Inflammatory macrophage (primary cell): ENCODE measurements at places on chromosomes 7 and 10.

- DNase-seq, result no peak
Observed at GRCh38 chr7:116811768-116812167, 50.6 kb upstream of the CAPZA2 start.

DNA sequence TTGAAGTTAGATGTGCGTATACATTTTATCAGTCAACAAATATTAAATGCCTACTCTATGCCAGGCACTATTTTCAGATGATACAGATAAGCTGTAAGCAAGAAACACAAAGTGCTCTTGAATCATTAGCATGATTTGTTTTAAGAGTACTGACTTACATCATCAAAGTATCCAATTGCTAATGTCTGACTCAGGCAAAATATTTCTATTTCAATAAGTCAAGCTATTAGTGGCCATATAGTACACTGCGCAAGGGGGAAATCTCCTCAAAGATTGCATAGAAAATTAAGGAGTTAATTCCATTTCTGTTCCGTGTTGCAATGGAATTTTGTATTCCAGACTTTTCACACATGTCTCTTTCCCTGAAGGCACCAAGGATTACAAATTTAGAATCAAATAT lies 46.1 kb upstream of the DNAJC1 start:
- DNase-seq, result no peak

- DNase-seq, result no peak
Observed at GRCh38 chr7:17007841-17008240, 126.1 kb upstream of the AGR3 start.

DNA sequence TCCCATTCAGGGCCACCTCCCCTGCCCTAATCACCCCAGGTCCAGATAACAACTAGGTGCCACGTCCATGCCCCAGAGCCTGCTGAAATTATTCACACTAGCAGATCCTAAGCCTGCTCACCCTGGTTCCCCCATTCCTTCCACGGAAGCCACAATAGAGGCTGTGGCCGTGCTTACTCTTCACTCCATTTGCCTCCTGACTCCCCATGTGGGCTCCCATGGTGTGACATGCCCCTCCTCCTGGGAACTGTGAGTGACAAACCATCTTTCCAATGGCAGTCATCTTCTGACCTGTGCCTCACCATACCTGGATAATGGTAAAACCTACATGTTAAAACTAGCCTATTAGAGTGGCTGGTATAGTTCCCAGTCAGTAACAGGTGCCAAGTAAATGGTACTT lies 216.2 kb upstream of the PRKCQ start:
- DNase-seq, result no peak

DNA sequence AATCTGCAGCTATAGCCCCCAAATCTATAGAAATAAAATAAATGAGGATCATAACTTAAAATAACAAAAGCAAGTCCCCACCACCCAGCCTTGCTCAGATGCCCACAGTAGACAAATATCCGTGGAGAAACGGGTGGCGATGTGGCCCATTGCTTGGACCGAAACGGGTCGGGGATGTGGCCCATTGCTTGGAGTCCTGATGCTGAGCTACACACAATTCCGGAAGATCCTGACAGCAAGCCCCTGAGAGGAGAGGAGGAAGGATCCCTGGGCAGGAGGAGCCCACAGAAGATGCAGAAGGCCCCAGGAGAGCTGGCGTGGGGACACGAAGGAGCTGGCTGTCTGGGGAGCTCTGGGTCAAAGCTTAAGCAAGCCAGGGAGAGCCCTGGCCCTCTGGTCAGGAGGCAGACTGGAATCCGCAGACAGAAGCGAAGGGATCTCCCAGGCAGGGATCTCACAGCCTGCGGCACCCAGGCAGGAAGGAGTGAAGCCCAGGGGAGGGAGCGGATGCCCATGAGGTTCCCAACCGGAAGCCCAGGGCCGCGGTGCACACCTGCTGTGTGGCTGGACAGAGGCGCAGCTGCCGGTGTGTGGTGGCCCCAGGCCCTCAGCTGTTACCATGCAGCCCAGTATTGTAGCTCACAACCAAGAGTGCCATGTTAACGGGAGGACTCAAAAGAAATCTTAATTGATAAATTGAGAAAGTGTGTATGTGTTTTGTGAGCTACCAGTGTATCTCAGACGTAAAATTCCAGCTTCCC lies 138.8 kb downstream of the ADARB2 start:
- DNase-seq, result no peak

DNA sequence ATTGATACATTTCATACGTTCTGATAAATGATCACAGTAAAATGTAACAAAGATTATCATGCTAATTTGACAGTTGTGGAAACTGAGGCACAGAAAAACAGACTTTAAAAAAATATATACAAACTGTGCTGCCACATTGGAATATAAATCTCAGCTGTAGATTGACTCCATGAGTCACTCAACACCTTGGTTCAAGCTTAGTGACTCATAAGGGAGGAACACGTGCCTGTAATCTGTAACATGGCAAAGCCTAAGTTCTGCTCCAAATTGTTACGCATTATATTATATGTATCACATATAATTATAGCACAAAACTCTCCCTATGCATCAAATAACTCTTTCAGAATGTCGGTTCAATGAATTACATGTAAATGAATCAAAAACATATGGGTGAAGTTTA lies 1047.5 kb downstream of the GATA3 start:
- no peak for DNase-seq

DNA sequence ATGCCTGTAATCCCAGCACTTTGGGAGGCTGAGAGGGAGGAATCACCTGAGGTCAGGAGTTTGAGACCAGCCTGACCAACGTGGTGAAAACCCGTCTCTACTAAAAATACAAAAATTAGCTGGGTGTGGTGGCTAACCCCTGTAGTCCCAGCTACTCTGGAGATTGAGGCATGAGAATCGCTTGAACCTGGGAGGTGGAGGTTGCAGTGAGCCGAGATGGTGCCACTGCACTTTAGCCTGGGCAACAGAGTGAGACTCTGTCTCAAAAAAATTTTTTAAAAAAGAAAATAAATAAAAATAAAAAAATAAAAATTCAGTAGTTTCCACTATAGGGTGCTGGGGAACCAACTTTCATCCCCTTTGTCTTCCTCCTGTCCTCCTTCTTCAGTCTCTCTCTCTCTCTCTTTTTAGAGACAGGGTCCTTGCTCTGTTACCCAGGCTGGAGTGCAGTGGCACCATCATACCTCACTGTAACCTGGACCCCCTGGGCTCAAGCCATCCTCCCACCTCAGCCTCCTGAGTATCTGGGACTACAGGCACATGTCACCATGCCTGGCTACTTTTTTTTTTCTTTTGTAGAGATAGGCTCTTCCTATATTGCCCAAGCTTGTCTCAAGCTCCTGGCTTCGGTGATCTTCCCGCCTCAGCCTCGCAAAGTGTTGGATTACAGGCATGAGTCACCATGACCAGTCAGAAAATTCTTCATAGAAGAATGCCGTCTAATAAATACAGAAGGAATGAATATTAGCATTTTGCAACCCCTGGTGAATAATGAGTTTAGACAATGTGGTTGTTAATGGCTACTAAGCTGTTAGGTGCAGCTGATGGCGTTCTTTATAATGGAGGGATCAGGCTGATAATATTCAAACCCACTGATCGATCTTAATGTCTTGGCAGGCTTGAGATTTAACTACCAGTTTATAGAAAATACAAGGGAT lies 20.6 kb downstream of the RBM20 start:
- peak; percentile 39 for DNase-seq

- no peak for DNase-seq
Observed at GRCh38 chr10:83908506-83908905, 230.8 kb upstream of the GHITM start.

DNA sequence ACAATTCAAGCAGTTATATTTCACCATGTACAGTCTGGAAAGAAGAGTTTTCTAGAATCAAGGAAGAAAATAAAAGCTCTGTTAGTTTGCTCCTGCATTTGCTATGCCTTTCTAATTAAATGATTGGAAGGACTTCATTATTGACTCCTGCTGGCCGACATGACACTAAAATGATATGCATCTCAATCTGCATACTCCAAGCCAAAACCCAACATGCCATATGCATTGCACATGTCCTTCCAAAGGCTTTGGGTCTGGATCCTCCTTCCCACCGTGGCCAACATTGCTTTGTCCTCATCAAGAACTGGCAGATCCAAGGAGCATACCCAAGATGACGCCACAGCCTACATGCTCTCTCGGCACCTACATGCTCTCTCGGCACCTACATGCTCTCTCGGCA lies 46.5 kb downstream of the PAXIP1 start:
- DNase-seq, result no peak

DNA sequence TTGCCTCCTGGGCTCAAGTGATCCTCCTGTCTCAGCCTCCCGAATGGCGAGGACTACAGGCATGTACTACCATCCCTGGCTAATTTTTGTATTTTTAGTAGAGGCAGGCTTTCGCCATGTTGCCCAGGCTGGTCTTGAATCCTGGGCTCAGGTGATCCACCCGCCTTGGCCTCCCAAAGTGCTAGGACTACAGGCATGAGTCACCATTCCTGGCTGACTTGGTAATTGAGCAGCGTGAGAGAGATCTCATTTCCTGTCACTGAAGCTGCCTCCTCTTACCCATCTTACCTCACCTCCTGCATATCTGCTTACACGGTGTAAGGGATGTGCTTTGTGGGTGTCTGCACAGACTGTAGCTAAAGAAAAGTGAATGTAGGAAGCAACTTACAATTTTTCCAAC lies 9.7 kb downstream of the IFIT3 start:
- no peak for DNase-seq

- DNase-seq, result peak; percentile 86
Observed at GRCh38 chr7:44615149-44615611, 8.8 kb downstream of the OGDH start.

DNA sequence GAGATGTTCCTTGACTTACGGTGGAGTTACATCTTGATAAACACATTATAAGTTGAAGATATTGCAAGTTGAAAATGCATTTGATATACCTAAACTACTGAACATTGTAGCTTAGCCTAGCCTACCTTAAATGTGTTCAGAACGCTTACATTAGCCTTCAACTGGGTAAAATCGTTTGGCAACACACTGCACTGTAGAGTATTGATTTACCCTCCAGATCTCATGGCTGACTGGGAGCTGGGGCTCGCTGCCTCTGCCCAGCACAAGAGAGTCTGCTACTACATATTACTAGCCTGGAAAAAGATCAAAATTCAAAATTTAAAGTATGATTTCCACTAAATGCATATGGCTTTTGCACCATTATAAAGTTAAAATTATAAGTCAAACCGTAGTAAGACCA lies 7.5 kb upstream of the AGR3 start:
- DNase-seq, result no peak

DNA sequence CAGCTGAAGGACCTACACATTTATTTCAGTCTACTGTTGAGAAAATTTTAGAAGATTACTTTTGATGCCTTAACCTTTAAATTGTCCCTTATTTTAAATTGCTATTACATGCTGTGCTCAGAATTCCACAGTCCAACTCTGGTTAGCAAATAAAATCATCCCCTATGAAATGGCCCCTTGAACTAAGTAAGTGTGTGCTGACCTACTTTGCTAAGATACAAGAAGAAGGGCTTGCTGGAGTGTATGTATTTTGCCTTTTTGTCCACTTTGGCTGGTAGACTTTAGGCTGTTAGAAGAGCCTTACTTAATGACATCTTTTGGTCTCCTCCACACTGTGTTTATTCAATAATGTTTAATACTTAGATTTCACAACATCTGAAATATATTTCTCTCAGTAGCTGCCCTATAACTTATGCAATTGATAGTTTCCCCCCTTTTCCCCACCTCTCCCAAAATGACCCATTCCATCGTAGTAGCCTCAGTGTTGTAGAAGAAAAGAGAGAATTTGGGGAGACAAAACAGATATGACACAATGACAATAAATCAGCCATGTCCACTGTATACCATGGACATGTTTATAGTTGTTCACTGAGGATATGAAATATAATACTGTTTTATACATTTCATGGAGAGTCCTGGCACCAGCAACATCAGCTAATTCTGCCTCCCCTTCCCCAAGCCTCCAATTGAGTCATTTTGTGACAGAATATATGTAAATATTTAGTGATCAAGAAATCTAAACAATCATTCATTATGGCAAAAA lies 107.8 kb upstream of the ASAH2 start:
- DNase-seq, result no peak

GRCh38 chr10:98411768-98412167 lies 3.2 kb downstream of the PYROXD2 start:
- no peak for DNase-seq

DNA sequence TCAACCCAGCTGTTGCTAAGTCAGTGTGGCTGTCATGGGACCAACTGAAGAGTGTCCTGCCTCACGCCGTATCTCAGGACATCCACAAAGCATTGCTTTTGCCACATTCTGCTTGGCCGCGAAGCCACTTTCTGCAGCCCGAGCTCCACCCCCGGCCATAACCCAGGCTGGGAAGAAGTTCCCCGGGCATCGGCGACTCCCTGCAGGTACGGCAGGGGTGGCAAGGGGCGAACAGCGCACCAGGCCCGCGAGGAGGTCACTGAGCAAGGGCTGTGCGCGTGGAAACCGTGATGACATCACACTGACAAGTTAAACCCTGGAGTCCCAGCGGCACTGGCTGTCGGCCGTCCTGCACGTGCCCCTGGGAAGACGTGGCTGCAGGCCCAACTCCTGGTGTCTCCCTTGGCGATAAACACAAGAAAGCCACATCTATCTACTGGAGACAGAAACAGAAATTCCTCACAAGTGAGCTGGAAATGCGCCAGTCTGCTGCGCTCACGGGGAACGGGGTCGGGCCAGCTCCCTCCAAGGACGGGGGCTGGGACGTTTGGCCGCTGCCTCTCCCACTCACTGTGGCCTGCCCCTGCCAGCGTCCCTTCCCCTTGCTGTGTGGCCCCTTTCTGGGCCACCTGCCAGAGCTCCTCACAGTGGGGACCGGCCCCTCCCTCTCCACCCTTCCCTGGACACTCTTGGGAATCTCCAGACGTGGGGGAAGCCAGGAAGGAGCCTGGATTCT lies 326.3 kb downstream of the DNAJB6 start:
- no peak for DNase-seq

- DNase-seq, result no peak
Observed at GRCh38 chr7:131047651-131048304, 279.9 kb upstream of the MKLN1 start.

DNA sequence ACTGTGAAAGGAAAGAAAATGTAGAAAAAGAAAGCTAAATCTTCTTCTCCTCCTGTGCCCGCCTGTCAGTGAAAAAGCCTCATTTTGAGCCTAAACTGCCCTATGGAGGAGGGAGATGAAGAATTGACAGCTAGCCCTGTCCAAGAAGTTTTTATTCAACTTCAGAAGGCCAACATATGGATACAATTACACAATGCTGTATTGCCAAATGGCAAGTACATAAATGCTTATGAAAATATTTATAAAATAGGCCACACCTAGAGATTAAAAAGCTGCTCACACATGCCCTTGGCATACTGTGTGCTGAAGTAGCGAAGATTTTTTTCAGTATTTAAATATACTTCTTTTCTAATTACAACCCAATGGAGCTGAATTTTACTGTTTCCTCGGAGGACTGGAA lies 65.1 kb upstream of the NEBL start:
- DNase-seq, result no peak

- DNase-seq, result no peak
Observed at GRCh38 chr7:53121374-53121773, 85.9 kb downstream of the POM121L12 start.

DNA sequence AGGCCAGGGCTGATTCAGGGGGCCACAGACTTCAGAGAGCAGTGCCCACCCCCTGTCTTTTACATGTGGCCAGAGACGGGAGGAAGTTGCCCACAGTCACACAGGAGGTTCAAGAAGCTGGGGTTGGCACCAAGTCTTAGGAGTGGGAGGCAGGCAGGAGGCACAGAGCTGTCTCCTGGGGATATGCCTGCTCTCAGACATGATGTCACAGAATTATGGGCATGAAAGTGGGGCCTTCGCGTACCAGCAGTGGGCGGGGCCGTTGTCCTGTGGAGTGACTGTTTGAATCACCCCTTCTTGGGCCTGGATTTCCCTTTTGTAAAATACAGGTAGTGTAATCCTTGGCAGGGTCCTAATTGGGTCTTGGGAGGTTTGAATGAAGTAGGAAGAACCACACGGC lies 81.2 kb upstream of the PPIF start:
- peak; percentile 64 for DNase-seq
